ENCODE measurements at places on chromosomes 7 and 10.

GRCh38 chr7:43294080-43294630 is 181.7 kb downstream of the HECW1 start:
- no peak for DNase-seq

GRCh38 chr7:138167869-138168296 is 91.6 kb downstream of the AKR1D1 start:
- no peak for DNase-seq

DNA sequence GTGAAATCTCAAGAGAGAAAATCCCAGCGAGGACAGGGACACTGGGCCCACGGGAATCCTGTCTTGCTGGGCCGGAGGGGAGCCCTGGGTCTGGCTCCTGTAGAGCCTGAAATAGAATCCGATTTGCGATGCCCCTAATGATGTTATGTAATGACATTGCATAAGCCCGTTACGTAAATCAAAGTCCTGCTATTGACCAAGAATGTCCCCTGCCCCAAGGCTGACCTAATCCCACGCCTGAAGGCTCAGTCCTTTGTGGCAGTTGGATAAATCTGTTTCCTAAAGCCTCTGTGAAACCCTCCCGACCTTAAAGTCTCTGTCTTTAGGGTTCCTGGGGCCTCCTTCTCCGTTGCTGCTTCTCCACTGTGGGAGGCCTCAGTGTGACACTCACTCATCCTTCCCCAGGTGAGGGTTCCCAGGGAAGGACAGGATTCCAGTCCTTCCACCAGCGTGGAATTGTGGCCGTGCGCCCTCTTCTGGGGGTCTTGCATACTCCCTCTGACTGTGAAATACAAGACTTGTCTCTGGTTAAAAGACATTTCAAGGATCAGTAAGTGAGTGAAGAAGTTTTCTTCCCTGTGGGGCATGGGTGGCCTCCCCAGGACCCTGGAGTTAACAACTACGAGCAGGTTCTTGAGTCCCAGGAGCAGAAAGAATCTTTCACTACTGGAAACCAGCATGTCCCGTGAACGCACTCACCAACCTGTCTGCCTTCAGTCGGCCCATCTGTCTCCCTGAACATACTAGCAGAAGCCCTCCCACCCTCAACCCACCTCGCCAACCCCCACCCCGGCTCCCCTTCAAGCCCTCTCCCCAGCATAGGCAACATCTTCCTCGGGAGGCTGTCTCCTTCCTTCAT is 19.8 kb downstream of the ZNF467 start:
- no peak for DNase-seq

GRCh38 chr10:132169031-132169765 is 17.6 kb upstream of the DPYSL4 start:
- DNase-seq = no peak

DNA sequence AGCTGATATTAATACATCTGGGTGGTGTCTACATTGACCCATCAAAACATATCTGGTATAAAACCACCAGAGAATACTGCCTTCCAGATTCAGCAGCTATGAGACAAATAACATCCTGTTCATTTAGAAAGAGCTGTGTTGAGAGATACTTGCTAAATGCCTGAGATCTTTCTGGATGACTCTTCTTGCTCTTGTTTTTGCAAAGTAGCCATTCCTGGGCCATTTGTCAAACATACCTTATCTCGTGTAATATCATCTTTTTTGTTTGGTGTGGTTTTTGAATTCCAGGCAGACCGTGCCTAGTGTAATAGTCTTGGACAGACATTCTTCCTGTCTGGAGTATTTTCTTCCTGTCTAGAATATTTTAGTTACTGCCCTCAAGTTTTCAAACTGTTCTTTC is 74.7 kb upstream of the PRR15 start:
- no peak for DNase-seq

DNA sequence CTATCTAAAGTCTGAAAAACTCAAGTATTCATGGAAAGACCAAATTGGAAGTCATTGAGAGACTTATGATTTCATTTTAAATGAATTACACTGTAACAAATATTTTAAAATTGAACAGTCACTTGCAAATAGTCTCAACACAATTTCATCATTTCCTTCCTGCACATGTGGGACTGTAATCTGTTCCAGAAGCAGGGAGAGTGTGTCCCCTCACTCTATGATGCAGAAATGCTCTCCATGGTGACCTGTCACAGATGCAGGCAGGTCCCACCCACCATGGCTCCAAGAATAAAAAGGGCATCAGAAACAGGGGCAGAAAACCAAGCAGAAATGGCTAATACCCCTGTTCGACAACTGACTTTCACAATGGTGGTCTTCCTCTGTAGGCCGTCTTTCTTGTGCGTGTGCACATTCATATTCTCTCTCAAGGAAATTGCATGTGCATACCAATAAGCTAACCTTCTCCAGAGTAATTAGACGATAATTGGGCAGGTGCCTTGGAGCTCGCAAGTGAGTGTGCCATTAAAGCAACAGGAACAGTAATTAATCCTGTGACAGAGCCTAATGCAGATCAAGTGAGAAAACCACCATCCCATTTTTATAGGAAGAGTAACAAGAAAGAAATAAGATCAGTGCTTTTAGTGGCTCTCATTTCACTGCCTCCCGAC is 170.9 kb downstream of the ZMYND11 start:
- no peak for DNase-seq

DNA sequence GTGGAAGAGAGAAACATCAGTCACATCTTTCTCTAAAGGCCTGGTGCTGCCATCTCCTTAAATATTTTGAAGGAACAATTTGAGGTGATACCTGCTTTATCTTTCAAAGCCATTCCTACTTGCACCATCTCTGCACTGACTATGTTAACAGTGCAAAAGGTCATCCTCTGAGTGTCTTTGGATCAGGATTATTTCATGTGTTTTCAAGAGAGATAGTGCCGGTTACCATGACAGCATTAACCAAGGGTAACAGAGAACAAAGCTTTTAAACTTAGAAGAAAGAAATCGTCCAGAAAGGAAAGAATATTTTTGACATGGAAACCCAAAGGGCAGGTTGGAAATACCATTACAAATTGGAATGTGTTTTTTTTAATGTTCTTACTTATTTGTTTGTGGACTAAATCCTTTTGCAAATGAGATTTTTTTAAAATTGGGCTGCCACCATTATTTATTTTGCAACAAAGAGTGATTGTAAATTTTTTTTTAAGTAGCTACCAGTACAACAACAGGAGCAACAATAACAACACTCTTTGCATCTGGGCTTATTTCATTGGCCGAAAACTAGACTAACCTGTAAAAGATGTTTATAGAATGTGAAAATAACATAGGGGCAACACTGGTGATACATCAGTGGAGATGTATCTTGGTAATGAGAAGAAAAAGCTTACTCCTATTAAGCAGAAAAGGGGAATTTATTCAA is 234.2 kb downstream of the CREB5 start:
- DNase-seq = no peak
